ENCODE measurements at places on chromosomes 4 and X.

DNA sequence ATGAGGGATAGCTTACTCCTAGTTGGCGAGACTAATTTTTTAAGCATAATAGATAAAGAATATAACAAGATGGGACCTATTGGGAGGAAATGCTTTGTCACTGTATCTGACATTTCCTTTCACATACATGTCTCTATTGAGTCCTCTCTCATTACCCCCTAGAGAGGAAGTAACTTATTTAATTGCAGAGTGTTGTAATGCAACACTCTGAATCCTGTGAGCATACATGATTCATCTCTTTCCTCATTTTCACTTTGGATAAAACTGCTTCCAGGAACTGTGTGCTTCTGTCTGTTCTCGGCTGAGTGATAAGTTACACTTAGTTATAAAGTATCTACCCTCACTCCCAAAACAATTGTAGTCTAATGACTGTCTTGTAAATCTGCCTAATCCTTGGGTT is 266.1 kb upstream of the ANXA10 start:
- DNase-seq, result no peak

GRCh38 chrX:413322-414201 is 26.9 kb upstream of the PPP2R3B start:
- DNase-seq, result no peak

DNA sequence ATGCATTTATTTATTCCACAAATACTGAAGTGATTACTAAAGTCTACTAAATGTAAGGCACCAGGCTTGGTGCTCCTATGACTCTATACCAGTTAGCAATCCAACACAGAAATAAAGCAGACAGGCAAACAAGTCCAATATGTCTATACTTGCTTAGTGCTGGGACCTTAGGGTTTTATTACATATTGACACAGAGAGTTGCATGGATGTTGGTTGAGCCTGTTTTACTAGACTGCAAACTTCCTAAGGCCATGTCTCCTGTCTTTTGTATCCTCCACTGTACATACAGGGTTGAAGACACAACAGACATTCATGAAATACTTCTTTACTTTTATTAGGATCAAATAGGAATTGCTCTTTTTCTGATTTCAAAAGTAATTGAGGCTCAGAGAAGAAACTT is 69.0 kb downstream of the LNX1 start:
- DNase-seq, result no peak

DNA sequence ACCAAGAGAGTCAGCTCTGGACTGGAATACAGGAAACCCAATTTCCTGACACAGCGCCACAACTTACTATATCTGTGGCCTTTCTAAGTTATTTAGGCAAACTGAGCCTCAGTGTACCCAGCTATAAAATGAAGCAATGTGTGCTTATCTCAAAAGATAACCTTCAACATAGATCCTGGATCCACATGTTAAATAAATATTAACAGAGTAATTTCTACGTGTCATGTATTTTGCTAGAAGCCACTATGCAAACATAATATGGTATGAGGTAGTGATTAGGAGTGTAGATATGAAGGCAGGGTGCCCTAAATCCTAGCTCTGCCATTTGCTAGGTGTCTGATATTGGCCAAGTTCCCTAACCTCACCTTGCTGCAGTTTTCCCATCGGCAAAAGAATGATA is 527.0 kb downstream of the RAB28 start:
- no peak for DNase-seq

DNA sequence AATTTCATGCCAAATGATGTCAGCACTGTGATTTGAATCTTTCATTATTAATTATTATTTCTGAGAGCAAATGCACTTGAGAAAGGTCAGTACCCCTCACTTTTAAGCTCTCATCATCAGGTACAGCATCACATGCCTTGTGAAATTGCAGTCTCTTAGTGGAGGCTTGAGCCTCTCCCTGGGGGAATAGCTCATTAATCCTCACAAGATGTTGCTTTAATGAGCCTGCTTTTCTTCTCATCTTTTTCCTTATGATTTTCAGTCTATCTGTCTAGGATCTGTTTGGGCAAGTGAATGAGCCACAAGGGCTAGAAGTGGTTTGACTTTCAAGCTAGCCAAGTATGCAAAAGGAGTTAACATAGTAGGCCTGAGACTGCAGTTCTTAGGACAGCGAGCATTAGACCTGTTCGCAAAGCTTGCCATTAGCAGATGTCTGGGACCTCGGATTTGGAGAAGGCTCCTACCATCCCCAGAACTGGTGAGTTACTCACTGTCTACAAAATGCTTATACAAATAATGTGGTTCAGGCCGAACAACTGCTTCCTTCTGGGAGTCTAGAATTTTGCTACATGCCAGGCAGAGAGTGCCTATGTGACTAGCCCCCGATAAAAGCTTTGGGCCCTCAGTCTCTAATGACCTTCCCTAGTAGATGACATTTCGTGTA is 174.5 kb downstream of the IL15 start:
- DNase-seq, result no peak
